Urothelium cell line (cell line): ENCODE measurements at places on chromosomes 5 and 9.

GRCh38 chr9:77983320-77983662 lies 48.3 kb downstream of the GNAQ start:
- no peak for DNase-seq

- no peak for DNase-seq
Measured at GRCh38 chr9:128701227-128701854, 962 bp upstream of the PKN3 start.

GRCh38 chr9:133635098-133635497 lies 1.1 kb upstream of the DBH start:
- DNase-seq = no peak

- DNase-seq = no peak
Measured at GRCh38 chr5:89946916-89947315, 462.6 kb downstream of the CETN3 start.

- no peak for DNase-seq
Measured at GRCh38 chr5:58077416-58077815, 382.5 kb downstream of the PLK2 start.

GRCh38 chr9:114307899-114308267 lies 15.0 kb upstream of the ORM1 start:
- DNase-seq = no peak

DNA sequence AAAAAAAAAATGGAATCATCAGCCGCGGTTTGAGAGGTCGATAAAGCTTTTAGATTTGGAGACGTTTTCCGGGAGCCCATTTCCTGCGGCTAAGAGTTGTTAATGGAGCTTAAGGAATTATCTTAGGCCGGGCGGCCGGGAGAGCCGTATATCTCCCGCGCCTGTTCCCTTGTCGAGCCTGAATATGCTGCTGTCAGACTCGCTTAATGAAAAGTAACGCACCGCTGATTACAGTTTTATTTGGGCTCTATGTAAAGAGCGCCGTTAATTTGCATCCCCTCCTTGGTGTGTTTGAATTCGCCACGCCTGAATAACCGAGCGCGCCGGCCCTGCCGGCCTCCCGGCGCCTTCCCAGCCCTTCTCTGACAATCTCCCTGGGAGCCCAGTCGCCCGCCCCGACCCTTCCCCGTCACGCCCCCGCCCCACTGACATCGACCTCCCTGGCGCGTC lies 7.9 kb downstream of the IRX4 start:
- no peak for DNase-seq

DNA sequence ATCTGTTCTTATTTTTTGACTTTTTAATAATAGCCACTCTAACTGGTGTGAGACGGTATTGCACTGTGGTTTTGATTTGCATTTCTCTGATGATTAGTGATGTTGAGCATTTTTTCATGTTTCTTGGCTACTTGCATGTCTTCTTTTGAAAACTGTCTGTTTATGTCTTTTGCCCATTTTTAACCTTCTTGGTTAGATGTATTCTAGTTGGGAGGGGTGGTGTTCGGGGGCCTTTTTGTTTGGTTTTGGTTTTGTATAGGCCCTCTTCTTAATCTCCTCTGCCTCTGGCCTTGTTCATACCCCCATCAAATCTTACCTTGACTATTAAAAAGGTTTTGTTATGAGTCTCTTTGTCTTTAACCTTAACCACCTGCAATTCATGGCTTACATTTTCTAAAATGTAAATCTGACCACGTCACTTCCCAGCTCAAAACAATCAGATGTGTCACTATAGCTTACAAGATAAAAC lies 107.8 kb upstream of the NR4A3 start:
- DNase-seq = no peak

DNA sequence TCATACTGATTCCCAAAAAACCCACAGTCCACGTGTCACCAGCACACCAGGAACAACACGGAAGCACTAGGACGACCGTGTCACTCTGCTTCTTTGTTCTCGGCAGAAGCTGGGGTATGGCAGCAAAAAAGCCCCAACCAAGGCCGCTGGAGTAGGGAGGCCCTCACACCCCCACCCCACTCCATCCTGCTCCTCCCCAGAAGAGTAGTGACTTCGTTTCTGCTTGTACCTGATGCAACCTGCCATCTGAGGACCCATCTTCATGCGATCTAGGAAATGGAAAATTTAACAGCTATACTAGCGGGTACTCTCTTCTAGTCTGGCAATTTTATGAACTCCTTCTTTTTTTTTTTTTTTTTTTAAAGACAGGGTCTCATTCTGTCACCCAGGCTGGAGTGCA lies 3.7 kb downstream of the UBAC1 start:
- no peak for DNase-seq

GRCh38 chr9:72292874-72293607 lies 72.0 kb downstream of the ZFAND5 start:
- no peak for DNase-seq

DNA sequence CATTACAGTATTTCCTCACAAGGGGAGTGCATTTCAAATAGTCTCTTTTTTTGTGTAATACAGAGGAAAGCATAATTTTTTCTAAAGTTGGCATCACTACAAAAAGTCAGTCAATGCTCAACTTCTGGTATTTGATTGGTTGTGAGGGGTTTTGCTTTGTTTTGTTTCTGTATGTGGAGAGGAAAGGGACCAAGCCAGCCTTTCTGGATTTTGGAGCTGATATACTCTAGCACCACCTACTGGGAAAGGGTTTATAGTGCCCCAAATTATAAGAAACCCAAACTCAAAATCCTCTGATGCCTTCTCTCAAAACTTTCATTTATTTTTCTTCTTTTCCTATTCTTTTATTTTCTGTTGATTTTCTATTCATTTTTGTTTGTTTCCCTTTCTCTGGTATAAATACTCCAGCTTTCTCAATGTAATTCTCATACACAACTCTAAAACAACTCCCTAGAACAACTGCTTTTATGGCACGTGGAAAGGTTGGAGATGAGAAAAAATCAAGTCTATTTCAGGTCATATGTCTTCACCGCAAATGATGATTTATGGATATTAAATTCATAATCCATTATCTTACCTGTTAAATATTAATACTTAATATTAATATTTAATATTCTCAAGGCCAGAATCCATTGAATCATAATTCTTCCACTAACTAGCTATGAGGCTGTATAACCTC lies 69.5 kb upstream of the ANXA1 start:
- peak; percentile 44 for DNase-seq

DNA sequence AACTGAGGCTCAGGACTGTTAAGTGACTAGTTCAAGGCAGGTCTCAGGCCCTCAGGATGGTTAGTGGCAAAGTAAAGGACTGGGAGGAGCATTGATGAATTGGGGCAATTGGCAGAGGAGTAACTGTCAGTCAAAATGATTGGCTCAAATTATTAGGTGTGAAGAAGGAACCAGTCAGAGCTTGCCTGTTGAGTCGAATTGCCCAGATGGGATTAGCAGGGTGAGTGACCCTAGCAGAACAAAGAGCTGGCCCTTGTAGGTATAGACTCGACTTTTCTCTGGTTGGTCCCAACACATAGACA lies 2.6 kb upstream of the NSD1 start:
- no peak for DNase-seq

GRCh38 chr9:12737871-12738270 lies 36.9 kb upstream of the LURAP1L start:
- DNase-seq = no peak

- DNase-seq = no peak
Measured at GRCh38 chr5:169606279-169606678, 22.7 kb downstream of the SPDL1 start.

- DNase-seq = no peak
Measured at GRCh38 chr5:77305222-77305846, 94.9 kb downstream of the PDE8B start.
